ENCODE measurements at places on chromosomes 16 and 17.

GRCh38 chr17:72556944-72557826 is 436.4 kb downstream of the SOX9 start:
- DNase-seq, result peak; percentile 75

DNA sequence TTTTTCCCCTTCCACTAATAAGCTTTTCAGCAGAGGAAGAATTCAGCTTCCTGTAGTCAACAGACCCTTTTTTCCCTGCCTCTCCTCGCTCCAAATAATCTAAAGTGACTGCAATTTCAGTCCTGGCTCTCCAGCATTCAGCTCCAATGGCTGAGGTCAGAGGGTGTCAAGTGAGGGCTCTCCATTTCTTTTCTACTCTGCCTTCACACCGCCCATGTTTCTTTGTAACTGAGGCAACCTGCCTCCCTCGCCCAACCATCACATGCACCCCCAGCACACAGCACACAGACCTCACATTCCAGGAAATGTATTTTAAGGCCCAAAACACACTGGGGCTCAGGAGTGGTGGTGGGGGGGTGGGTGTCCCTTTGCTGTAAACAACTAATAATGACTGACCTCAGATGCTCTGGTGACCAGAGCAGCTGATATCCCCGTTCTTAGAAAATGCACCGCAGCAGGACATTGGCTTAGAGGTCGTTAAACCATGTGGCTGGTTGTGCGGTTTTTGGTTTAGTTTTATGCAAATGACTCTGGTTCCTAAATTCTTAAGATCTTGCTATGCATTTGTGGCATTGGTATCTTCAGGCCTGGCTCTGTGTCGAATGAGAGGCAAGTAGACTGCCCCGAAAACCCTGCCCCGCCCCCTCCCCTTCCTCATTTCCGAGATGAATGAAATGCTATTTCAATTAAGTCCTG is 203.6 kb downstream of the ZFHX3 start:
- no peak for DNase-seq

DNA sequence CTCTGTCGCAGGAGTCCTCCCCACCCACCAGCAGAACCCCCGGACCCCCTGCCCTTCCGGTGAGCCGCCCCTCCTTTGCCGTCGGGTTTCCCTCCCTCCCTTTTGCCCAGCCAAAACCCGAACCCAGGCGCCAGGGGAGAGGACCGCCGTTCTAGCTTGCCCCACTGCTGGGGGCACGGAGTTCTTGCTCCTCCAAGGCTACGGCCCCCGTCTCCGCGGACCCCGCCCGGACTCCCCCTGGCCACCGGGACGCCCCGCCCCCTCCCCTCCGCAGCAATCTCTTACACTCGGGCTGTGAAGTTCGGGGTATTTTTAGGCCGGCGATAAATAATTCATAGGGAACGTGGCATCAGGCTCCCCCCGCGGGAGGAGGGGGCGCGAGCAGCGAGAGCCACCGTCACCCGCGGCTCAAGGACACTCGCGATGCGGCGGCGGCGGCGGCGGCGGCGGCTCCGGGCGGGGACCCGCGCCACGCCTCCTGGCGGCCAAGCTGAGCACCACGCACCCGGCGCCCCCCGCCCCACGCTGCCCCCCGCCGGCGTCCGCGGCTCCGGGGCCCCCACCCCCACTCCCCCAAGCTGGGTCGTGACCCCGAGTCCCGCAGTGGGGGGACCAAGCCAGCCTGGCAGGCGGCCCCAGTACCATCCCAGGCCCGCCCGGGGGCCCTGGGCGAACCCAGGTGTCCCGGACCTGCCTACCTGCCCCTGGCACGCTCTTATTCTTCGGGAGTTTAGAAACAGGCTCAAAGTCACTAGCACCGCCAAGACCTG is at the start of gene GRIN2C:
GRIN2C (minus strand) TSS at position 427 of the 770 bp plus-strand sequence. CDS start 4,793 bp downstream, outside the sequence.
- no peak for DNase-seq

DNA sequence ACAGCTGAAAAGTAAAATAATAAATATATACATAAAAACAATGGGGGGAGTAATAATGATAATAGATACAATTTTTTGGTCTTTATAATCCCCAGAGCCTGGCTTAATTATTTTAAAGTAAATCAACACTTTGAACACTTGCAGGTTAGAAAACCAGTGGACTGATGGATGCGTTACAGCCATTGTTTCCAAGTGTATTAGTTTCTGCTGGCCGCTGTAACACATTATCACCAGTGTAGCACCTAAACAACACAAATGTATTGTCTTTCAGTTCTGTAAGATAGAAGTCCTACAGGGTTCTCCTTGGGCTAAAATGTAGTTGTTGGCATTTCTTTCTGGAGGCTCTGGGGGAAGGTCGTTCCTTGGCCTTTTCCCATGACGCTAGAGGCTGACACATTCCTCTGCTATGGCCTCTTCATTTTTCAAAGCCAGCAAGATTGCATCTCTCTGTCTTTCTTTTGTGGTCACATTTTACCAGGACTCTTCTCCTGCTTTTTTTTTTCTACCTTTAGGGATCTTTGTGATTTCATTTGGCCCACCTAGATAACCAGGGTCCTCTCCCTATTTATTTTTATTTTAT is 116.8 kb downstream of the WWOX start:
- DNase-seq, result no peak

- DNase-seq, result no peak
Measured at GRCh38 chr17:55833306-55833705, 82.5 kb downstream of the PCTP start.

DNA sequence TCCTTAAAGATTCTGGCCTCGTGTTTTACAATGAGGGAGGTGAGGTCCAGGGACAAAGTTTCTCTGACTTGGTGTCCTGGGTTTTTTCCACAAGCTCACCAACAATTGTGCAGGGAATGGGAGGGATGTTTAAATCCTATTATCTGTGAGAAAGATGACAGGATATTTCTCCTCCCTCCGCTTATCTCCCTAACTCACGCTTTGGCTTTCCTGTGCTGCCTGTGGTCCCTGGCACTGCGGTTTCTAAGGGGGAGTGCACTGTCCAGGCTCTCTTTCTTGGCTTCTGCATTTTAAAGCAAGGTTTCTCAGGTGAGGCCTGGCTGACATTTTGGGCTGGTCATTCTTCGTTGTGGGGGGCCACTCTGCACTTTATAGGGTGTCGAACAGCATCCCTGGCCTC is 16.4 kb downstream of the GGA3 start:
- DNase-seq, result no peak

- no peak for DNase-seq
Measured at GRCh38 chr16:19281246-19281645, 4.3 kb upstream of the CLEC19A start.

DNA sequence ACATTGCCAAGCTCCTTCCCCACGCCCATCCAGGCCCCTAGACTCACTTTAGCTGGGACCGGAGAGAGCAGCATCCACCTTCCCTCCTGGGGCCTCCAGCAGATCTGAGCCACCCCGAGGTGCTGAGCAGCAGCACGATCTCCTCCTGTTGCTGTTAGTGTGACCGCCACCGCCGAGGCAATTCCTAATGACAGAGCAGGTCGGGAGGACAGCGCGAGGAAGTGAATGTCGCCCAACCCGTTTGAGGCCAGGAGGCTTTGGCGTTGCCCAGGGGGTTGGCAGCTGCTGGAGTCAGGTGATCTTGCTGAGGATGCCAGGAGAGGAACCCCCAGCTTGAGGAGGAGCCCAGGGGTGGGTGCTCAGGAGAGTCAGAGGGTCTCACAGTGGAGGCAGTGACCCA is at the start of gene RNF222:
RNF222 (minus strand) TSS at position 192 of the 400 bp plus-strand sequence. CDS start 4,366 bp downstream, outside the sequence.
- DNase-seq, result no peak

- DNase-seq, result no peak
Measured at GRCh38 chr16:73916829-73917594, 379.6 kb upstream of the PSMD7 start.

GRCh38 chr17:50108556-50108955 is 13.4 kb downstream of the PDK2 start:
- no peak for DNase-seq

- DNase-seq, result no peak
Measured at GRCh38 chr16:86044241-86044671, 145.3 kb downstream of the IRF8 start.

- no peak for DNase-seq
Measured at GRCh38 chr17:68273722-68274121, 17.2 kb downstream of the SLC16A6 start.

- DNase-seq, result no peak
Measured at GRCh38 chr16:78195797-78196196, 96.3 kb downstream of the WWOX start.

DNA sequence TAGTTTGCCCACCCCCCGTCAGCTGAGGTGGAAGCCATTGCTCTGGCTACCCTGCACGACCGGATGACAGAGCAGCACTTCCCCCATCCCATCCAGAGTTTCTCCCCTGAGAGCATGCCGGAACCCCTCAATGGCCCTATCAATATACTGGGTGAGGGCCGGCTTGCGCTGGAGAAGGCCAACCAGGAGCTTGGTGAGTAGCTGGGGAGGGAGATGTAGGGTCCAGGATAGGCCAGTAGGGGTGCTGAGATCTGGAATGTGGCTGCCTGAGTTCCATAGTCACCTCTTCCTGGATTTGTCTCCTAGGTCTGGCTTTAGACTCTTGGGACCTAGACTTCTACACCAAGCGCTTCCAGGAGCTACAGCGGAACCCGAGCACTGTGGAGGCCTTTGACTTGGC is 6.4 kb downstream of the PFAS start:
- no peak for DNase-seq

GRCh38 chr17:10871914-10872313 is 34.0 kb upstream of the PIRT start:
- no peak for DNase-seq

GRCh38 chr17:16906680-16907079 is 65.2 kb downstream of the TNFRSF13B start:
- DNase-seq, result no peak

DNA sequence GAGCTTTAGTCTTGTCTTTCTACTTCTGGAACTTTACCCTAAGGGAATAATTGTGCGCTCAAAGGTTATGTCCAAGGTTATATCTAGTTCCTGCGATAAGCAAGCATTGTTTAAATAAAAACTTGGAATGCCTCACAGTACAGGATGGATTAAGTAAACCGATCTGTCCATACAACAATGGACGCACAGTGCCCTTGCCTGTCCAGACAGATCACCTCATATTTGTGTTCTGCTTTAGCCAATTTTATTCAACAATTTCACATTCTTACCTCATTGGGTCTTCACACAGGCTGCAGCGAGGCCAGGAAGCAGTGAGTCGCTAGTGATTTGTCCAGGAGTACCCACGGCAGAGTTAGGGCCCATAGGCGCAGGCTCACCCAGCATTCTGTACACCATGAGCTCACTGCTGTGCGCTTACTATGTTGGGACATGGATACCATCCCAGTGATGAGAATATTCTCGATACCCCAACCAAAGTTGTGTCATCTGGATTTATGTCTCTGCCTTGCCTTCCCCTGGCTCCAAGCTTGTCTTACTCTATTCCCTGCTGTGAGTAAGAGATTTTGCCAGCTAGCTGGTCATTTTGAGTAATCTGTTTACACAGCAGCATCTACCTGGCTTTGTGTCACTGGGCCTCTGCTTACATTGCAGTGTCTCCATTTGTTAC is 39.8 kb downstream of the USP43 start:
- DNase-seq, result no peak

DNA sequence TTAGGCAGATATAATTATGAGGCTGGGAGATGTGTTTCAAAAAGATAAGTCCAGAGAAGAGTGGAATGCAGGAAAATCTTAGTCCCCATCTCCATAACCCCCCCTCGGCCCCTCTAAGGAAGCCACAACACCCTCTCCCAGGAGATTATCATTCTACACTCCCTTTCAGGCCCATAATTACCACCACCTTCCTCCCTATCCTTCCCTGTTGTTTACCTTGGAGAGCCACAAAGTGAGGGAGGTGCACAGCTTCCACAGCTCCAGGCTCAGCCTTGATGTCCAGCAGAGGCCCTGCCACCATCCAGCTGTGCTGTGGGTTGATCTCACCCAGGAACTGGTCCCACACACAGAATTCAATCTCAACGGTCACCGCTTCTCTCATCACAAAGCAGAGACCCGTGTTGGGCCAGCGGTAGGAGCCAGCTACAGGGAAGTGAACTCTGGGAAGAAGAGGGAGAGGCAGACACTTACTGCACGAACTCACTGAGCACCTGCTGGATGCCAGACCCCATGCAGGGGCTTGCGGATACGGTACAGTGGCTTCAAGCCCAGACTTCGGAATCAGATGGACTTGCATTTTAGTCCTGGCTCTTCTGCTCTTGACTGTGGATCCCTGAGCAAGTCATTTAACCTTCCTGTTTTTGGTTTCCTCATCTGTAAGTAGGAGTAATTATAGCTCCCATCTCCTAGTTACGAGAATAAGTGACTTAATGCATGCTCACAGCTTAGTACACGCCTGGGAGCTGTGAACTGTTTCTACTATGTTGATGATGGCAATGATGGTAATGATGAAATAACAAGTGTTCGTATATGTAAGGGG is 44.1 kb downstream of the MIS12 start:
- DNase-seq, result no peak

DNA sequence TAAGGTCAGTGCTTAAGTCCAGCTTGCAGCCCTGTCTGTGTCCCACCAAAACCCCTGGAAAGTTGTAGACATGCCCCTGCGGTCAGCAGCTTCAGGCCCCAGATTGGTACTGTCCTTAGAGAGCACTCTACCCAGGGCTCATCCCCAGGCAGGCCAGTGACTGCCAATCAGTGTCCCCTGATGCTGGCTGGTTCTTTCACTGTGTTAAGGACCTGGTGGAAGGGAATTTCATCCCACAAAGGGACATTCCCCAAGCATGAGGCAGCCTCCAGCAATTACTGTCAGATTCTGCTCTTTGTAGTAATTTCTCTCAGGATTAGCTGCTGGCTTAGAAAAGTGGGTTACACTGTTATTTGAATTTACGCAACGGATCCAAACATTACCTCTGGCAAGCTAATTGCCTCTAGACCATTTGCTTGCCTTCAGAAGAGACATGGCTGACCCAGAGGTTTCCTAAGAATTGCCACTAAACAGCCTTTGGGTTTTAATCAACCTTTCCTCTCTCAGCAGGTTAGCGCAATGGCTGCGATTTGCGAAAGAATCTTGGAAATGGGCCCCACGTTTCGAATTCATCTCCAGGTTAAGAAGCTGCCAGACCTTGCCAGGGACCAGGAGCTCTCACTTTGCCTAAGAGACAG is 5.9 kb downstream of the IRX6 start:
- no peak for DNase-seq

DNA sequence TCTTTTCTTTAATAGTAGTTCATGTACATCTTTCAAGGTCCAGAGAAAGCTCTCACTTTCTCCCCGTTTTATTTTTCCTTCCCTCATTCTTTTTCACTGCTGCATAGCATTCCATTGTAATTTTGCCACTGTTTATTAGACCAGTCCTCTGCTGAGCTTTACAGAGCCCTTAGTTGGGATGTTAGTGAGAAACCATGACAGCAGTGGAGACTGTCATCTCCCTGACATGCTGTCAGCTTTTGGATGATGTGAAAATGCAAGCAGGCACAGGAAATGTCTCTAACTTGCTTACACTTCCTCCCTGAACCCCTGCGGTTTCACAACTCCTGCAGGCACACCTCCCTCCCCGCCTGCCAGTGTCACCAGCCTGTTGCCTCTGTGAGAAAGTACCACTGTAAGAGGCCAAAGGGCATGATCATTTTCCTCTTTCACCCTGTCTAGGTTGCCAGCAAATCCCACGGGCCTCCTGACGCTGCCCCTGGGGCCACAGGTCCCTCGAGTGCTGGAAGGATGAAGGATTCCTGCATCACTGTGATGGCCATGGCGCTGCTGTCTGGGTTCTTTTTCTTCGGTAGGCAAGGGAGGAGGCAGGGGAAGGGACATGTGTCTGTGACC is at the start of gene ITGAL:
ITGAL (plus strand) TSS at position 415 of the 615 bp plus-strand sequence; CDS start at position 511, 96 bp downstream.
- DNase-seq, result no peak

GRCh38 chr17:28878981-28879380 is 18.6 kb downstream of the FLOT2 start:
- no peak for DNase-seq
